ENCODE measurements at places on chromosomes 6 and 20. TPM values are rescaled to one million over a fixed set of nuclear protein-coding genes. Genes with fewer than 3 reads are reported as not detected.

- H3K36me3 ChIP-seq, result no peaks in the 10 kb centered on the region
- no peak overlapping the region for H3K27ac ChIP-seq
- DNase-seq, result no peak
- no peaks in the 10 kb centered on the region for H3K4me1 ChIP-seq
- H3K4me3 ChIP-seq, result no peak overlapping the region
- H3K27me3 ChIP-seq, result no peaks in the 10 kb centered on the region
Measured at GRCh38 chr6:129181001-129181400, 298.1 kb downstream of the LAMA2 start.

GRCh38 chr20:8808202-8808535, 260.7 kb upstream of the PLCB4 start:
- peaks cover 4% of the 10 kb centered on the region for H3K4me1 ChIP-seq
- no peak overlapping the region for H3K27ac ChIP-seq
- DNase-seq, result no peak
- no peak overlapping the region for H3K4me3 ChIP-seq

The PPP1R3G gene
- 0.98 TPM for total RNA-seq

The TBXT gene
- 0.13 TPM for total RNA-seq

Data from thyroid gland (tissue), 4 donors.